Peyer's patch (tissue), 4 donors: ENCODE measurements at places on chromosomes 11 and 22. TPM values are rescaled to one million over a fixed set of nuclear protein-coding genes. Genes with fewer than 3 reads are reported as not detected.

The PGR gene
- total RNA-seq = 1.7 TPM

The SMTNL1 gene
- not detected for total RNA-seq

The KLHDC7B gene
- not detected for total RNA-seq

The F2 gene
- total RNA-seq = 0.53 TPM

The TTC28 gene
- 46.4 TPM for total RNA-seq

The SAA4 gene
- total RNA-seq = not detected

The OR5A1 gene
- total RNA-seq = not detected

The CHEK1 gene
- 13.2 TPM for total RNA-seq

The ELFN2 gene
- not detected for total RNA-seq

The LRFN4 gene
- total RNA-seq = 5.8 TPM

The H19 gene
- total RNA-seq = 15.0 TPM

The GGTLC3 gene
- 4.6 TPM for total RNA-seq

- no peak for DNase-seq
Observed at GRCh38 chr11:113159988-113160807, 154.2 kb upstream of the TTC12 start.

DNA sequence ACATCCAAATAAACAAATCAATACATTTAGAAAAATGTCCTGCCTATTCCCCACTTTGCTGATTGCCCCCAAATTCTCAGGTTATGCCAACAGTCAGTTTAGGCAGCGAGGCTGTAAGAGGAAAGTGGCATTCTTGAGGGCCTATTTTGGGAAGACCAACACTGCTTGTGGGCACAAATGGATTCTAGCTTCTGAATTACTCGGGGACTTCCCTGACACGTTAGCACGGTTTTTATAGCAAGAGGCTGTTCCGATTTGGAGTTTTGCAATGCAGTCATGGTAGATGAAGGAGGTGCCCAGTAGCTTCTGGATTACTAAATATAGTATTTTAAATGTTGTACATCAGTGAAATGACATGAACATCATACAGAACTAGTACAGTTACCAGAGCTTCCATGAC, 13.1 kb downstream of the RCN1 start:
- DNase-seq = no peak

DNA sequence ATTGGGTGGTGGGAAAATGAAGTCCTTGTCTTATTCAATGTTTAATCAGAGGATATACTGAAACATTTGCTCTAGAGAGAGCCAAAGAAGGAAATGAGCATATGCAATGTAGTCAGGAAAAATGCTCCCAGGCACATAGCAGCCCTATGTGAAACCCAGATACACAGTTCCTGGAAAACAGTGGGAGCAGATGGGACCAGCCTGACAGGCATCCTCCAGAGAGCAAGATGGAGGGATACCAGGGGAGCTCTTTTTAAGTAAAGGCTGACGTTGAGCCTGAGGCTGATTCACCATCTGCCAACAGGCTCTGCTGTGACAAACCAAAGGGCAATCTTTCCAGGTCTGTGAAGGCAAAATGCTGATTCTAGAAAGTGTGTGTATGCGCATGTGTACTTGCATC, 559.4 kb upstream of the KIRREL3 start:
- DNase-seq = no peak

GRCh38 chr22:38866399-38867123, 5.5 kb downstream of the CBX6 start:
- no peak for DNase-seq

GRCh38 chr11:133816146-133816870, 29.0 kb downstream of the SPATA19 start:
- no peak for DNase-seq

DNA sequence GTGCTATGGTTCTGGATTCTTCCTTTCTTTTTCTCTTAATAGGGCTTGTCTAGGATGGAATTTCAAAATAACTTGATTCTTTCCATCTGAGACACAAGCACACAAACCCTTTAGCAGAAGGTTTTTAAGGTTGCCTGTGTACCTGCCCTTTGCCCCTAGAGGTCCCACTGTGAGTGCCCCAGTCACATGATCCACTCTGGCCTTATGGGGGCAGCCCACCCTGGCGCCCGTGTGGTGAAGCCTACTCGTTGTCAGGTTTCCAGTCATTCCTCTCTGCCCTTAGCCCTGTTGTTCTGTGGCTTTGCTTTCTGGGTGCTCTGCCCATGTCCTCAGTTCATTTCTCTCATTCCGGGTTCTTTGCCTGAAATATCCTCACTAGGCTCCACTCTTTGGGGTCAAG, 51.8 kb downstream of the ZNRF3 start:
- DNase-seq = no peak

DNA sequence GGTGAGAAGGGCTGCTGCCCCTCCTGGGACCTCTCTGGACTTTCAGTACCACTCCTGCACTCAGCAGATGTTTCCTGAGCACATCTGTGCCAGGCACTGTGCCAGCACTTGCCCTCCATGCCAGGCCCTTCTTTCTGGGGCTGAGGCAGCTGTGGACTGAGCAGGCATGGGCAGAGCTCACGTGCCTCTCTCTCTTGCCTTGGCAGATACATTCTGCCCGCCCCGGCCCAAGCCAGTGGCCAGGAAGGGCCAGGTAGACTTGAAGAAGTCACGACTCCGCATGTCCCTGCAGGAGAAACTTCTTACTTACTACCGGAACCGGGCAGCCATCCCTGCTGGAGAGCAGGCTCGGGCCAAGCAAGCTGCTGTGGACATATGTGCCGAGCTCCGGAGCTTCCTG, 8.3 kb upstream of the ATF4 start:
- no peak for DNase-seq

DNA sequence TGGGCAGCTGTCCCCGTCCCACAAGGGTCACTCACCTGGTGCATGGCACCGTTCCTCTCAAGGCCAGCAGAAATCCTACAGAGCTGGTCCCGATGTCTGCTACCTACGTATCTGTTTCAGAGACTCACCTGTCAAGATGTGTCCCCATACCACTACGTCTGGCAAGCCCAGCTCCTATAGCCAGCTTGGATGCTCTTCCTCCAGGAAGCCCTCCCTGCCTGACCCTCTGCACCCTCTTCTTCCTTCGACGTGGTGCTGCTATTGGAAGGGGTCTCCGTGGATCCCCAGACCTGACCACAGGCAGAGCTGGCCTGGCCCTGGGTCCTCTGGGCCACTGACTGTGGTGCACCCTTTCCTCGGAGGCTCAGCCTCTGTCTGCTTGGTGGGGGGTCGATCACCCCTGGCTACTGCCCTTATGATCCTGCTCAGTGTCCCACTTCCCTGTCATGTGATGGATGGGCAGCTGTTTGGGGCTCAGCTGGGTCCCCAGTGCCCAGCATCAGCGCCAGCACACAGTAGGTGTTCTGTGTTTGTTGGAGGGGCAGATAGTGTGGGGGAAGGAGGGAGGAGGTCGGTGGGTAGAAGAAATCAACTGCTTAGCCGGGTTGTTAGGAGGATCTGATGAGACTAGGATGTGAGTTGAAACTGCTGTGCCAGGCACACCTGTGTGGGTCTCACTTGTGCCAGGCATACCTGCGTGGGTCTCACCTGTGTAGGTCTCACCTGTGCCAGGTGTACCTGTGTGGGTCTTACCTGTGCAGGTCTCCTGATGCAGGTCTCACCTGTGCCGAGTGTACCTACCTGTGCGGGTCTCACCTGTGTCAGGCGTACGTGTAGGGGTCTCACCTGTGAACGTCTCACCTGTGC, 21.7 kb upstream of the ARHGAP8 start:
- DNase-seq = no peak

- no peak for DNase-seq
Observed at GRCh38 chr11:9053316-9054035, 37.9 kb downstream of the SCUBE2 start.

- no peak for DNase-seq
Observed at GRCh38 chr22:43555561-43556515, 144.0 kb downstream of the MPPED1 start.

GRCh38 chr11:7882860-7883259, 48.2 kb downstream of the OR10A6 start:
- no peak for DNase-seq

DNA sequence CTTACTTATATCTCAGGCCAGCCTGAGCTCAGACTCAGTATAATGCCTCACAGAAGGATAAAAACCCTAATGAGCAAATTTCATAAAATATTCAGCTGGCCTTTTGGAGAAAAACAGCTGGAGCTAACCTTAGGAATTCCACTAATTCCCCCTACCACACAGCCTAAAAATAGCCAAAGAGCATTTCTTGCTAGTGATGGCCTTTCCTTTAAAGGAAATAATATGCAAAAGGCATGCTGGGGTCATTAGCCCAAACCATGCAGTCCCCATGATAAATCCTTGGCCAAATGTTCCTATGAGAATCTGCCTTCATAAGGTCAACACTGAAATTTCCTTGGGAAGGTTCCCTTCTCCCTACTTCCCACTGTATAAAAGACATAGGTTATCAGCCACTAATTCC, 38.2 kb downstream of the SYTL2 start:
- DNase-seq = no peak

DNA sequence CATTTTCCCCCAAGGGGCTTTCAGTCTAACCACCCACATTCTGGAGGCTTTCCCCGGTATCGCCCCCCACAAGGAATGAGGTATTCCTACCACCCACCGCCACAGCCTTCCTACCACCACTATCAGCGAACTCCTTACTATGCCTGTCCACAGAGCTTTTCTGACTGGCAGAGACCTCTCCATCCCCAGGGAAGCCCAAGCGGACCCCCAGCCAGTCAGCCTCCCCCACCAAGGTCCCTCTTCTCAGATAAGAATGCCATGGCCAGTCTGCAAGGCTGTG, 14.6 kb upstream of the SLC25A18 start:
- no peak for DNase-seq

GRCh38 chr22:28981818-28982499, 79.7 kb downstream of the C22orf31 start:
- no peak for DNase-seq

- DNase-seq = no peak
Observed at GRCh38 chr11:93967944-93968343, 53.2 kb upstream of the HEPHL1 start.

- no peak for DNase-seq
Observed at GRCh38 chr11:88431675-88432341, 94.3 kb upstream of the CTSC start.
